Stimulated activated CD4-positive, alpha-beta T cell treated with anti-CD3 and anti-CD28 coated beads, Interleukin-1b, Interleukin-23, amount 100 ng/mL, for 48 hours (primary cell): ENCODE measurements at places on chromosomes 7 and 10.

- no peak for DNase-seq
Measured at GRCh38 chr7:133529861-133530260, 277.0 kb downstream of the EXOC4 start.

DNA sequence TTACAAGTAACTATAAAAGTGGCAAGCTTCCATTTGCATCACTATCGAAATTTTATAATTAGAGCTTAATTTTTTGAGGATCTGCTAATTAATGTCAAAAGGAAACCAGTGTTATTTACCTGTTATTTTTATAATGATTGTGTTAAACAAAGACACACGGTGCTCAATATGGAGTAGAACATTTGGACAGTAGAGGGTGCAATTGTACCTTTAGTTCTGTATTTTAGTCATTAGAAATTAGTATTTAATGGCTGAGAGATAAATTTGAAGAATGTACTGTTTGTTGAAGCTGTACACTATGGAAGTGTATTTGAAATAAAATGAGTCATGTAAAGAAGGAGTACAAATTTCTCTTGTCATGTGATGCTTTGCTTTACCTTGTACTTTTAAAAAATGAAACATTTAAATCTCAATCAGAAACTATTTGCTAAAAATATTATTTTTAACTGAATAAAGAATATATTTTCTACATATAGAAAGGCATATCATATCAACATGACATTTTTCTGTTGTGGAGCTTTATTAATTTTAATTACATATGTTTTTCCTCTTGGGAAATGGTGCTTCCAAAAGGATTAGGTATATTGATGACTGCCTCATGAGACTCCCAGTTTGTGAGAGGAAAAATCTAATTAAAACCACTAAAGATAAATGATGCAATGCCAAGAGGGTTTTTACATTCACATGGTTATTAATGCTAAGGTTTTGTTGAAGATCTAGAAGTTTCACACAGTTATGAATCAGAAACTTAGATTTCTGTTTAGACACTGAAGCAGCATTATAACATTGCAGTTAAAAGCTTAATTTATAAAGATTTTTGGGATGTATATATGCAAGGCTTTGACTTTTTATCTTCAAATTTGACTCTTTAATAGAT is 10.4 kb upstream of the PRKG1 start:
- DNase-seq = no peak

DNA sequence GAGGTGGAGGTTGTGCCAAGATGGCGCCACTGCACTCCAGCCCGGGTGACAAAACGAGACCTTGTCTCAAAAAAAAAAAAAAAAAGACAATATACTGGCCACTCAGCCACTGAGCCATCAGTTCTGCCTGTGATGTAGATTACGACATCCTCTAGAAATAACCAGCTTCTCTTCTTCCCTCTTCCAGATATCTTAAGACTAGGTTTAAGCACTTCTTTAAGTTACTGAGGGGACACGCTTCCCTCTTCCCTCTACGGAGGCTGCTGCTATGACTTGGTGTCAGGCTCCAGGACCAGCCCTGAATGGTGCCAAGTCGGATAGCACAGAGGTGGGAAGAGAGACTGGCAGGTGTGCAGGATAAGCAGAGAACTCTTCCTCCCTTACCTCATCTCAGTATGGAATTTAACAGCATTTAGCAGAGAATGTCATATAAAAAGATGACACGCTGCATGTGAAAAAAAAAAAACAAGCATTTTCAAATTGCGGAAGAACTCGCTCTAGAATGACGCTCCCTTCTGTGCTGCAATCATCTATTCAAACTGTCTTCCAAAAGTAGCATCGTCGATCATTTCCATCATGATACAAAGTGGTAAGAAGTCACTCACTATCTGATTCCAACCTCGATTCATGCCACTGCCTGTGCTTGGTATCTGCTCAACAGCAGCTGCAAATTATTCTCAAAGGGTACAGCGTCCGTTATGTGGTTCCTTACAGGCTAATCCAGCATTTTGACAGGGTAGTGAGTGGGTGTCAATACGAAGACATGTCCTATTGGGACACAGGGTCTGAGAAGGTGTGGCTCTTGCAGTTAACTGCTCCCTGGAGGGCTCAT is 13.8 kb downstream of the DAGLB start:
- no peak for DNase-seq

DNA sequence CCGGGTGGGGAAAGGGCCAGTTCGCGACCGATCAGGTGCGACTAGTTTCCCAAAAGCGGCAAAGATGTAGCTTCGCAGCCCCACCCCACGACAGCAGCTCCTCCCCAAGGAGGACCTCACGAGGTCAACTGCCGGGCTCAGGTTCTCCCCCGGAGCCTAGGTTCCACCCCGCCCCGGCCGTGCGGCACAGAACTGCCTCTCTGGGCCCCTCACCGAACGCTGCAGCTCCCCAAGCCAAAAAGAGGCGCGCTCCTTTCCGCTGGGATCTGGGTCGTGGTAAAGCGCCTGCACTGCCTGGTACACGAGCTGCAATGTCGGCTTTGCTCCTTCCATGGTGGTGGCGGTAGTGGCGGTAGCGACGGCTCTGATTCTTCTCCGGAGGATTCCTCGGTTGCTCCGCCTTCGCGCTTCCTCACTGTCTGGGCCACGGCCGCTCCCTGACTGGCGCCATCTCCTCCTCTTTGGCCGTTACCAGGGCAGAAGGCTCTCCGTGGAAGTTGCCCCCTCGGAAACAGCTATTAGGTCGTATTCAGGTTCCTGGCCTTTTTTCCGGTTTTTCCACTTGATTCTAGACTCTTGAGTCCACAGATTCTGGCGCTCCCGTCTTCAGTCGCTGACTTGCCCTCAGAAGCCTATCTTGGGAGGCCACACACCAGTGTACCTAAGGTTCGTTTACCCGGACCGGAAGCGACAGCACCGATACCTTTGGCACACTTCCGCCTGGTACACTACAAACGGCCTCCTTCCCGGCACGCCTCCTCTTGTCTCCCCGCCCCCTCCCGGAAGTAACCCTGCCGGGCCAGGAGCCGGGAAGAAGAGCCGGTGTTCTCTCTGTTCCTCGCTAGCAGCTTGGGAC is at the start of gene TNPO3:
Gene TNPO3, minus strand, starts transcription at position 674 of the 856 bp plus-strand sequence. Its CDS starts 341 bp downstream, at position 333.
- DNase-seq = peak; percentile 91

DNA sequence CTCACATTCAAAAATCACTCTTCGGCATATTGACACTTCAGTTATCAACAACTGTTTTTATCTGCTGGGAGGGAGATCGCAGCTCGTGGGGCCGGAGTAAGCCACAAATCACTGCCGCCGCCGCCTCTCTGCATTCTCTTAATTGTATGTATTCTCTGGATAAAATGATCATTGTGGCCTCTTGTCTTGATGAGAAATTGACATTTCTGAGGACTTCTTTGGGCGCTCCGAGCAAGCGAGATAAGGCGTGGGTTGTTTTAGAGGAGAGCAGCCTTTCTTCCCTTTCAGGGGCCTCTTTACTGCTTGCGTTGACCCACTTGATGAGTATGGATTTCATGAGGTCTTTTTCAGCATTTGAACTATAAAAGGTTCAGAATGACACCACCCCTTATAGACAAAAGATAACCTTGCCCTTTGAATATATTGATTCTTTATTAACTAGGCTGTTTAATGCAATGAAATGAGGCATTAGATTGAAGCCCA is 130.6 kb downstream of the EBF3 start:
- no peak for DNase-seq

DNA sequence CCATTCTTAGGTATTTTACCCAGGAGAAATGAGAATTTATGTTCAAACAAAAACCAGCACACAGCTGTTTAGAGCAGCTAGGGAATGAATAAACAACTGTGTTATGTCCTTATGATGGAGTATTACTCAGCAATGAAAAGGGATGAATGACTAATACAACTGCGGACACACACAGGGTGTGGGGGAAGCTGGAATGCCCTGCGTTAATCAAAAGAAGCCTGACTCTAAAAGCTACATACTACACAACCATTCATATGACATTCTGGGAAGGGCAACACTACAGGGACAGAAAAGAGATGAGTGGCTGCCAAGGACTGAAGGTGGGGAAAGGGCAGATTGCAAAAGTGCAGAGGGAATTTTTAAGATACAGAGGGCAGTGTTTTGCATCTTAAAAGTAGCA is 64.0 kb downstream of the DLG5 start:
- DNase-seq = no peak

GRCh38 chr10:80270887-80271286 is 18.6 kb downstream of the MAT1A start:
- DNase-seq = no peak
